ENCODE measurements at places on chromosomes 3 and 15. TPM values are rescaled to one million over a fixed set of nuclear protein-coding genes. Genes with fewer than 3 reads are reported as not detected.

The CNTN3 gene
- 5.3 TPM for polyA plus RNA-seq

The UACA gene
- 187 TPM for polyA plus RNA-seq

The CNTN4 gene
- polyA plus RNA-seq, result 6.0 TPM

The COL7A1 gene
- 6.2 TPM for polyA plus RNA-seq

The ACAN gene
- 9.2 TPM for polyA plus RNA-seq

The PIF1 gene
- polyA plus RNA-seq, result 7.9 TPM
